Pulmonary artery endothelial cell (primary cell): ENCODE measurements at places on chromosomes 6 and 20.

DNA sequence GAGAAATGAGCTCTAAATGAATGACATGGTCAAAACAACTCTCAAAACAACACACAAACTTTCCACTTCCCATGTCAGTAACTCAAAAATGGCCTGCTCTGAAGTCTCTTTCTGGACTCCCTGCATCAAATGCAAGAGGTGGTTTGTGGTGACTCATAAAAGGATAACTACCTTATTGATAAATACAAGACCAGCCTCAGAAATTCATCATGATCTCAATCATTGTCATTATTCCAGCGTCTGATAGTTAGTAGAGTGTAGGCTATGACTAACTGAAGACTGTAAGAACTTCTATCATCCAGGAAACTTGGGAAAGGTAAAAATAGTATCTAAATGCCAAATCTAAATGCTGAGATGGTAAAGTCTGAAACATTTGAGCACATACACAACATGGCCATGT, 369.4 kb downstream of the BMP2 start:
- DNase-seq = no peak

GRCh38 chr6:82246802-82247504, 591 bp downstream of the IBTK start:
- DNase-seq = no peak

DNA sequence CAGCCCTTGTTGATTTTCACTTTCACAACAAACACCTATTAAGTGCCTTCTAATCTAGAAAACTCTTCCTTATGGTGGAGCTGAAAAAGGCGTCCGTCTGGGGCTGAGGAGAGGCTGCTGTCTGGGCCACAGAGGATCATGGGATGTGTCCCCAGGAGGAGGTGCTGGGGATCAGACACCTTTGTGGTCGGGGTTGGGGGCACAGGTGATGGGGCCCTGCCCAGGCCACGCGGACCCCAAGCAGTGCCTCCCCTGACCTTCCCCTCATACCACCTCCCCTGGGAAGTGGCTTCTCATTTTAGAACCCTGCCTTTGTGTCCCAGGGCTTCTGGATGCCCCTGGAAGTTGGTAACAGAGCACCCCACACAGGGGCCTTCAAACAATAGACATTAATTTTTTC, 41.1 kb downstream of the SUN5 start:
- DNase-seq = no peak

GRCh38 chr20:13262671-13263360, 41.7 kb downstream of the ISM1 start:
- DNase-seq = no peak

- no peak for DNase-seq
Observed at GRCh38 chr6:128139519-128139918, 238.7 kb upstream of the THEMIS start.

DNA sequence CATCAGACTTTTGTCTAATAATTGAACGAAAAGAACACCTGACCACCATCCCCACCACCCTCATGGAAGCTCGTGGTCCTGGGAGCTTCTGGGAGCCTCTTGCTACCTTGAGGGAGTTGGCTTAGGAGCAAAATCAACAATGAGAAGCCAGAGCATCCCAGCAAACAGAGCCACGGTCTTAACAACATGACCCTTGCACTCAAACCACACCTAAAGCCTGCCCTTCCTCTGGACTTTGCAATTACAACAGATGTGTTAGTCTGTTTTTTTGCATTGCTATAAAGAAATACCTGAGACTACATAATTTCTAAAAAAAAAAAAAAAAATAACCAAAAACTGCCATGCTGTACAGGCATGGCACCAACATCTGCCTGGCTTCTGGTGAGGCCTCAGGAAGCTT, 9.5 kb upstream of the RBM24 start:
- no peak for DNase-seq

- no peak for DNase-seq
Observed at GRCh38 chr6:127513425-127513824, 5.7 kb downstream of the MTCL3 start.

DNA sequence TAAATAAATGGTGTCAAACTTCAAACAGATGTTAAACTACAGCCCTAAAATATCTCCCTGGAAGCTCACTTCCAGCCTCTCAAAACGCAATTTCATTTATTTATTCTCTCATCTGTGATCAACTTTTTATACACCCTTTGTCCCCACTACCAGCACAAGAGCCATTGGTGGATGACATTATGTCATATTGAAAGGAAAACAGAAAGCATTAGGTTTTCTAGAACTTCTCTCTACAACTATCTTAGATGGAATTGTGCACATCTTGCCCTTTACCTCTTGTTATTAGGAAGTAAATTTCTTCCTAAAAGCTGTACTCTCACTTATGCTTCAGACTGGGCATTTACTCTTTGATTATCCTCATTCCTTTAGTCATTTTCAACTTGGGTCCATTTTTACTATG, 771.2 kb upstream of the GJE1 start:
- DNase-seq = no peak

GRCh38 chr6:15526212-15526701, 136.6 kb downstream of the DTNBP1 start:
- no peak for DNase-seq

DNA sequence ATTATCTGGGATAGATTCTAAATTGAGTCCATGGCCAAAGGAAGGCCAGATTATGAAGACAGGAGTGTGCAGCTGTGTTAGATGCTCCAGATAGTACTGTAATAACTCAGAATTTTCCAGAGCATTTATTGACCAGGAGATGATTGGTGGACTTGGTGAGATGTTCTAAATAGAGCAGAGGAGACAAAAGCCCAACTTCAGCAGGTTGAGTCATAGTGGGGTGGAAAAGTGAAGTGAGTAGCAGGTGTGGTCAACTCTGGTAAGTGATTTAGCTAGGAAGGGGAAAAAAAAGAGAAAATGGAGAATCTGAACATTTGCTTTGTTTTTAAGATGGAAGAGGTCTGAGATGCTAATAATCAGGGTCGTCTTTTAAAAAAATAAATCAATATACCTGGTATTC, 227.4 kb downstream of the TMEM200A start:
- no peak for DNase-seq

GRCh38 chr6:133218852-133219251, 22.3 kb upstream of the EYA4 start:
- DNase-seq = no peak

DNA sequence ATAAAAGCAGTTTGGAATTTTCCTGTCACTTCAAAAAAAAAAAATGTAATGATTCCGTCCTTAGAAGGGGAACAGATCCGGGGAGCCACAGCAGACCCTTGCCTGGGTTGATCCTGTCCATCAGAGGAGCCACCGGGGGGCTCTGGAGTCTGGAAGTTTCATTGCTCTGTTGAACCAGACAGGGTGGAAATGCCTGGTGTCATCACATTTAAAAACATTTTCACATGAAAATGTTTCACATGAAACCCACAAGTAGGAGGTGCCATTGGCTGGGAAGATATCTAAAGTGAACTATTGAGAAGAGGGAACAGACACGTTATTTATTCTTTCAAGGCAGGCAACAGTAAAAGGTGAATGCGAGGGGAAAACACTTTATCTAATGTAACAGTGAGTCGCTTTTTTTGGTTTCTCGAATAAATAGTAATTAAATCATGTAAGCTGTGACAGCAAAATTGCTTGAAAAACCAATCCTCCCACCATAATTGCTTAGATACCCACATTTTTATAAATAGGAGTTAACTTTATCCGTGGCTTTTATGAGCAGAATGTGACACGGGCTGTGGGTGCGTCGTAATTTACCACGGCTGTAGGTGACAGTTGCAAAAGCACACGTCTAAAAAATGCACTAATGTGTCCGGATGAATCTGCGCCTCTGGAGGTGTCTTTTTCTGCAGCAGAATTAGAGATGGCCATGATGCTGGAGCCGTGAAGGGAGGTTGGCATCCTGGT, 323.4 kb downstream of the TAF4 start:
- DNase-seq = no peak

- DNase-seq = no peak
Observed at GRCh38 chr6:45563041-45563440, 185.3 kb upstream of the SUPT3H start.

DNA sequence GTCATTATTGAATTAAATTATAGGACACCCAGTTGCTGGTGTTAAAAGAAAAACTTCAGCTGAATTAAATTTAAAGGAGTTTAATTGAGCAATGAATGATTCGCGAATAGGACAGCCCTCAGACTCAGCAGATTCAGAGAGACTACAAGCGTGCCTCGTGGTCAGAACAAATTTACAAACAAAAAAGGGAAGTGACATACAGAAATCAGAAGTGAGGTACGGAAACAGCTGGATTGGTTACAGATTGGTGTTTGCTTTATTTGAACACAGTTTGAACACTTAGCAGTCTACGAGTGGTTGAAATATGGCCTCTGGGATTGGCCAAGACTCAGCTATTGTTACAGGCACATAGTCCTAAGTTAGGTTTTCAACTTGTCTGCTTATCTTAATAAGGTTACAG, 25.8 kb upstream of the TNFRSF21 start:
- DNase-seq = no peak

DNA sequence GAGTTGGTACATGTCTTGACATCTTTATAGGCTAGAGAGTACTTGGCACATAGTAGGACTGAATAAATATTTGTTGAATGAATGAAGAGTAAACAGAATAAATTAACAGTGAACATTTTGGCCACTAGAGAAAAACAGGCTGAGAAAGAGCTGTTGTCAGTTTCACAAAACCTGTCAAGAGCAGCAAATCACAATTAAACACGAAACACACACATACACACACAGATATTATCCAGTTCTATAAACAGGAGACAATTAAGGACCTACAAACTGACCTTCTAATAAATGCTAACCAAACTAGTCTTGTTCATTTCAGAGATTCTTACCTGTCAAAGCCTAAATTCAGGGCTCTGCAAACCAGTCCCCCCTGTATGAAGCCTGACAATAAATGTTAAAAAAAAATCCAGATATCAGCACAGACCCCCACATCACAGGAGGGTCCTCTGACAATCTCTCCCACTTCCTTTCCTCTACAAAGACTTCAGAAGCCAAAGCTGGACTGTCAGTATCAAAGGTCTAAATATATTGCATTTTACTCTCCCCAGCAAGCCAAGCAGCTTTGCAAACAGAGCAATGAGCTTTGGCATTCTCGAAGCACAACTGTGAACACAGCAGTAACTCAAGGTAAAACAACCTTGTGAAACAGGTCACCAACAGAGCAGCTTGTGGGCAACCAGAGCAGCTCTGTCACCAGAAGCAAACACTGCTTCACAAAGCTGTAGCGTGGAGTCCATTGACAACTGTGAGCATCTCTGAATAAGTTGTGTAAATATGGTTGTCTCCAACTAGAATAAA, 229.9 kb downstream of the TBXT start:
- DNase-seq = no peak
